Activated CD8-positive, alpha-beta memory T cell treated with anti-CD3 and anti-CD28 coated beads, Interleukin-2, amount 10 ng/mL, durations not matched to agents 7 days and 5 days (primary cell): ENCODE measurements at places on chromosomes 4 and X. TPM values are rescaled to one million over a fixed set of nuclear protein-coding genes. Genes with fewer than 3 reads are reported as not detected.

The HTN3 gene
- not detected for total RNA-seq

DNA sequence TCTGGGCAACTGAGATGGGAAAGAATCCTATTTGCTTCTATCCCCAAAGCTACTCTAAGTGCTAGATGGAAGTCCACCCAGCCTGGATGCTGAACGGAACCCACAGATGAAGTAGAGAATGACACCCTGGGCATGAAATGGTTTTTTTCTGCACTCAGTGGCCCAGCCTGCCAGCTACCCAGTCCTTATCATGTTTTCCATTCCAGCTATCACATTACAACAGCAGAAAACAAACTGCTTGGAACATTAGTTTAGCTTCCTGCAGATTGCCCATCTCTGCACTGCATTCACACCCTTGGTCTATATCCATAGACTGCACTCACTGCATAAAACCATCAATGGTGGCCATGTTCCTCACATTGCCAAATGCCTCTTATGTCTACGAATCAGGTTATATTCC lies 79.1 kb downstream of the NYX start:
- H3K4me3 ChIP-seq: no peak overlapping the region
- no peak for DNase-seq
- peaks cover 33% of the 10 kb centered on the region for H3K36me3 ChIP-seq
- H3K27me3 ChIP-seq: no peaks in the 10 kb centered on the region

DNA sequence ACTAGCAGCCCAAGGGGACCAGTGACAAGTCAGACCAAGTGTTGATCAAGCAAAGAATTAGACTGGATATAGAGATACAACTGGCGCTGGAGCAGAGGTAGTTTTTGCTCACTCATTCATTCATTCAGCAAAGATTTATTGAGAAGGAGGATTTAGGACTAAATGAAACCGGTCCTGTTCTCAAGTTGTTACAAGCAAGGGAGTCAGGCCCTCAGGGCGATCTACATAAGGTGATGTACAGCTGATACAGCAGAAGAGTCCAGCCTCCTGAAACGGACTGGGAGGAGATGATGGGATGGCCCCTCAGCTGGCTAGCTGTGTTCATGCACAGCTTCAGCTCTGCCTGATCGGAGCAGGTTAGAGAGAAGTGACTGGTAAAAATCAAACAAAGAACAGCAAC lies 242.4 kb downstream of the FBXW7 start:
- no peak for DNase-seq
- no peaks in the 10 kb centered on the region for H3K4me1 ChIP-seq
- H3K4me3 ChIP-seq: no peak overlapping the region
- H3K36me3 ChIP-seq: no peaks in the 10 kb centered on the region
- no peak overlapping the region for H3K27ac ChIP-seq
- peaks cover 2% of the 10 kb centered on the region for H3K27me3 ChIP-seq

DNA sequence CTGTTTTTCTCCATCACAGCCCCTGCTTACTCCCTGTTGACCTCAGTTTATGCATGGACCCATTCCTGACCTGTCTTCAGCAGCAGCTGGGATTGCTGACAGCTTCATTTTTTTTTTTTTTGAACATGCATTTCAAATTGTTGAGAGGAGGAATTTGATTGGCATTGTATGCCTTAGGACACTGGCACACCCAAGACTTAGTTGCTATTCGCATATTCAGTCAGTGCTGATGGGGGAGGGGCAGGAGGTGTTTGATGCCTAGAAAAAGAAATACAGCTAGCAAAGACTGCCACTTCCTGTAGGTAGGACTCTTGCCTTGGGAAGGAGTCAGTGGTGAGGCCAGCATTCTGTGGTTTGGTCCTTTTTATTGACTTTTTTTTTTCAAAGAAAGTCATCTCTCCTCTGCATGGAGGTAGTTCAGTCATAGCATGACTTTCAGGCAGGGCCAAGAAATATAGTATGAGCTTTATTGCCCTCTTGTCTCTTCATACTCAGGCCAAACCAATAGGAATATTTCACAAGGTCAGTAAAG lies 33.6 kb upstream of the XK start:
- H3K27me3 ChIP-seq: no peaks in the 10 kb centered on the region
- H3K27ac ChIP-seq: no peak overlapping the region
- no peaks in the 10 kb centered on the region for H3K36me3 ChIP-seq
- peaks cover 3% of the 10 kb centered on the region for H3K4me1 ChIP-seq

The ANTXR2 gene
- total RNA-seq: 55.0 TPM

- no peaks in the 10 kb centered on the region for H3K27me3 ChIP-seq
- no peak overlapping the region for H3K4me3 ChIP-seq
- DNase-seq: no peak
- H3K27ac ChIP-seq: no peak overlapping the region
- no peaks in the 10 kb centered on the region for H3K4me1 ChIP-seq
- H3K36me3 ChIP-seq: no peaks in the 10 kb centered on the region
These were observed 18.2 kb downstream of the RAI2 start for GRCh38 chrX:17842769-17843525.

DNA sequence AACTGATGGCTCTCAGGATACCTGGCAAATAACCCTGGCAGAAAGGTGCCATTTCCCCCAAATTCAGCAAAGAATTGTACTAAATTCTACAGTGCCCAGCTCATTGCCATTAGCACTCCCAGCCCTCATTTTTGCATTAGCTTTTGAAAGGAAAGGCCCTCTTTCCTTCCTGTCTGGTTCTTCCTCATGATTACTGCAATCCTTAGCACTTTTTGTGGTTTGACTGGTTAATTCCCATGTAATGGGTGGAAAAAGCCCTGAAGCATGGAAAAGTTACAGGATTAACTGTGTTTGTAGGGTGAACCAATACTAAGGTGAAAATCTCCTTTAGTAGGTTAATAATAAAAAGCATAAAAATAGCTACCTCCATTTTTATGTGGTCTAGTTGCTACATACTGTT lies 139.5 kb downstream of the NPNT start:
- no peak overlapping the region for H3K27ac ChIP-seq
- H3K36me3 ChIP-seq: no peaks in the 10 kb centered on the region
- H3K27me3 ChIP-seq: peaks cover 4% of the 10 kb centered on the region
- no peak for DNase-seq

- no peak for DNase-seq
- H3K36me3 ChIP-seq: peaks cover 2% of the 10 kb centered on the region
- H3K27ac ChIP-seq: no peak overlapping the region
- H3K27me3 ChIP-seq: no peaks in the 10 kb centered on the region
- H3K4me3 ChIP-seq: no peak overlapping the region
These were observed 2062.4 kb downstream of the ARAP2 start for GRCh38 chr4:34181891-34182290.

- no peak overlapping the region for H3K4me3 ChIP-seq
- H3K4me1 ChIP-seq: no peaks in the 10 kb centered on the region
- H3K27me3 ChIP-seq: no peaks in the 10 kb centered on the region
- no peaks in the 10 kb centered on the region for H3K36me3 ChIP-seq
- H3K27ac ChIP-seq: no peak overlapping the region
- no peak for DNase-seq
These were observed 19.8 kb downstream of the KLHL34 start for GRCh38 chrX:21638311-21638710.

The GPM6B gene
- total RNA-seq: not detected

DNA sequence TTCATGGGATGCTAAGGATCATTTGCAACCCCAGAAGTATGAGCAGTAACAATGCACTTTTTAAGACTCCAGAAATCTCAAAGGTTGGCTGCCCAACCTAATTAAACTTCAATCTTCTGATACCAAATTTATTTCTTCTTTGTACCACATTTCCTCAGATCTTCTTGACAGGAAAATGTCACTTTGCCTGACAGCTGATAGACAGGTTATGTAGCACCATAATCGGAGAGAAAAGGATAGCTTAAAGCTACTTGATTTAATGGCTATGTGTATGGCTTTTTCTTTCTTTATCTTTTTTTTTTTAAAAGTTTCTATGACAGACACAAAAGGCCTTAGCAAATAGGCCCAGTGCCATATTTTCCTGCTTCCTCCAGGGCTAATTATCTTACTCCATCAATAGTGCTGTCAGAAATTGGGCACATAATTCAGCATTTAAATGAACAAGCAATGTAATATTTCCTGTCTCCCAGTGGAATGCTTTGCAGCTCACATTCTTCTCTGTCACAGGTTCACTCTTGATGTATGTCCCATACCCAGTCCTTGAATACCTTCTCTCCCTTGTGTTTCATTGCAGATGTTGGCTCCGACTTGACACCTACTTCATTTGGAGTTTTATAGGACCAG lies 795.7 kb downstream of the ADGRL3 start:
- no peaks in the 10 kb centered on the region for H3K4me1 ChIP-seq
- H3K4me3 ChIP-seq: no peak overlapping the region
- H3K36me3 ChIP-seq: no peaks in the 10 kb centered on the region
- H3K27me3 ChIP-seq: no peaks in the 10 kb centered on the region
- no peak overlapping the region for H3K27ac ChIP-seq

GRCh38 chr4:138561906-138562305 lies 319.8 kb upstream of the SLC7A11 start:
- no peak for DNase-seq
- H3K27me3 ChIP-seq: no peaks in the 10 kb centered on the region
- H3K27ac ChIP-seq: no peak overlapping the region
- H3K4me3 ChIP-seq: no peak overlapping the region
- H3K36me3 ChIP-seq: no peaks in the 10 kb centered on the region

- no peaks in the 10 kb centered on the region for H3K4me1 ChIP-seq
- H3K27me3 ChIP-seq: no peaks in the 10 kb centered on the region
- H3K36me3 ChIP-seq: peaks cover 17% of the 10 kb centered on the region
These were observed 76.4 kb downstream of the ZNF721 start for GRCh38 chr4:422587-422986.

DNA sequence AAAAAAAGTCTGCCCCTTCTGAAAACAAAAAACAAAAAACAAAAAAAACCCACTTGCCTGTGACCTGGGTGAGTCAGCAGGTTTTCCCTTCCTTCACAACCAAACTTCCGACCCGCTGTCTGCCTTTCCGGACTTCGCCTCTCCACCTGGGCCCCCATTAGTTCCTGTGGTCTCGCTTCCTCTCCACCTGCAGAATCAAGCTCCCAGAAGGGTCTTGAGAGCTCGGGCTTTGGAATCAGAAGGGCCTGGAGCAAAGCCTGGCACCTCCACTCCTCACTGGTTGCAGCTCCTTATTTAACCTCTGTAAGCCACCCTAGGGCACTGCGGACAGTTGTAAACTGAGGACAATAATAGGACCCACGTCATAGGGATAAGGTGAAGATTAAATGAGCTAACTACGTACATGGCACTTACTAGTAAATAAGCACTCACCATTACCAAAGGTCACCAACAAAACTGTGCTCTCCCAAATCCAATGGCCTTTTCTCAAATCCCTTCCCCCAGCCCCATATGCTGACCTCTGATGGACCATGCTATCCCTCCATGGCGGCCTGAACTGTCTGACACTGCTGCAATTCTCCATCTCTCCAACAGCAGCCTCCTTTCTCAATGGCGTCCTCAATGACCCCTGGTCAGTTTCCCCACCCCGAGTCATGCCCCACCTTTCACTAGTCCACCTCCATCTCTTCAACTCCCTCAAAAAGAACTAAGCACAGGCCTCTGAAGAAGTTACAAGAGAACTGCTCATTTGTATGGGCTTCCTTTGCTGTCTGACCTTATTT lies 64.2 kb downstream of the IRF2 start:
- H3K36me3 ChIP-seq: peaks cover 58% of the 10 kb centered on the region
- peak overlapping the region; percentile 56 for H3K4me3 ChIP-seq
- peak; percentile 67 for DNase-seq
- peak overlapping the region; percentile 89 for H3K27ac ChIP-seq
- H3K4me1 ChIP-seq: peaks cover 54% of the 10 kb centered on the region

DNA sequence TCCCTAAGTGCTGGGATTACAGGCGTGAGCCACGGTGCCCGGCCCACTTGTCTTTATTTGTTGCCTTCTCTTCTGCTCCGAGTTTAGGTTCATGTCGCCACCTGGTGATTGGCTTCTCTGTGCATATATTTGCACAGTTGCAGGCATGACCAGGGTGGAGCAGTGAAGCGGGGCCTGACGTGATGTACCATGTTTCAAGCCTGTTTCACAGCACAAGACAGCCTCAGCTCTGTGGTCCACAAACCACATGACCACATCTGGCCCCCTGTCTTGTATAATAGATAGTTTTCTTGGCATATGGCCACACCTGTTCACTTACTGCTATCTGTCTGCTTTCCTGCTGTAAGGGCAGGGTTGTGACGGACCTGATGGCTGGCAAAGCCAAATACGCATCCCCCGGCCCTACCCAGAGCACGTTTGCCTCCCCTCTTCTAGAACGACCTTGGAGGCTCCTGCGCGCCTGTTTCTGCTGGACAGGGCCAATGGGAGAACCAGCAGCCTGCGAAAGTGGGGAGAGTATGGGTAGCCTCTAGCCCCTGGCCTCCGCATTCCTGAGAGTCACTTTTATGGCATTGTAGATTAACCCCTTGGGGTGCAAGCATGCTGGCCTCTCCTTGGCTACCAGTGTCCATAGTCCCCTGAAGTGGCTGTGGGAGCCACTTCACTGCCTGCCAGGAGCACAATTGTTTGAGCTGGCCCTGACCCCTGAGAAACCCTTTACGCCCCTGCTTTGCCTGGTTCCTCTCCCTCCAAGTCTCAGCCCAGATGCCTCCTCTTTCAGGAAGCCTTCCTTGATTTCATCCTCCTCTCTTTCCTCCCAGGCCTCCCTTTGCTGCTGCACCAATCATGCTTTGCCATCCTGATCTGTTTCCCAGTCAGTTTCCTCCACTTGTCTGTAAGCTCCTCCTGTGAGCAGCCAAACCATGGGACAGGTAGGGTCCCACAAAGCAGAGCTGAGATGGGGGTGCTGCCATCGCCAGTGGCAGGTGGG lies 6.0 kb upstream of the SH3TC1 start:
- peak; percentile 58 for DNase-seq
- H3K27ac ChIP-seq: no peak overlapping the region
- peaks cover 9% of the 10 kb centered on the region for H3K27me3 ChIP-seq
- H3K36me3 ChIP-seq: no peaks in the 10 kb centered on the region

DNA sequence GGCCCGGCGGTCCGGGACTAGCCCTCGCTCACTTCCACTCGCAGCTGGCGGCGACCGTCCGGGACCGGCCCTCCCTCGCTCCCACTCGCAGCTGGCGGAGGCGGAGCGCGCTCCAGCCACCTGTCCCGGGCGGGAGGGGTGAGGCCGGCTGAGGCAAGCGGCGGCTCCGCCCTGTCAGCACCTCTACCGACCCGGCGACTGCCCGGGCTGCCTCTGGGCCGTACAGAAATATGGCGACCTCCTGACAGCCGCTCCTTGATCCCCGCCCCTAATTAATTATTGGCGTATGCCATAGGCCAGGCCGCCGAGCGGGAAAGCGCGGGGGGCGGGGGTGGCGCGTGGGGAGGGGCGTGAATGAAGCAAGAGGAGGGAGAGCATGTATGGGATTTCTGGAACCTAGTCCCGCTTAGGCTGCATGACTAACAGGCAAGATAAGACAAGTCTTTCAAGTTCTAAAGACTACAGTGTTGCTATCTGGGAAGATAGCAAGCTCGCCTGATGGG lies at the start of gene MORC4:
MORC4 (minus strand) TSS at position 200 of the 503 bp plus-strand sequence. CDS start 243 bp downstream, outside the sequence.
- no peak within 1 kb of the TSS for H3K27ac ChIP-seq
- no peaks in the 10 kb centered on the region for H3K27me3 ChIP-seq
- H3K4me1 ChIP-seq: peaks cover 9% of the 10 kb centered on the region
- peak; percentile 72 for DNase-seq

GRCh38 chr4:146271466-146271865 lies 57.1 kb downstream of the REELD1 start:
- no peak overlapping the region for H3K27ac ChIP-seq
- DNase-seq: no peak
- no peaks in the 10 kb centered on the region for H3K36me3 ChIP-seq
- H3K27me3 ChIP-seq: no peaks in the 10 kb centered on the region
- H3K4me3 ChIP-seq: no peak overlapping the region
- peaks cover 4% of the 10 kb centered on the region for H3K4me1 ChIP-seq

GRCh38 chrX:118257781-118258180 lies 88.1 kb upstream of the WDR44 start:
- H3K27ac ChIP-seq: no peak overlapping the region
- peaks cover 5% of the 10 kb centered on the region for H3K27me3 ChIP-seq
- H3K36me3 ChIP-seq: no peaks in the 10 kb centered on the region

The PNMA6F gene
- not detected for total RNA-seq
